ENCODE measurements at places on chromosomes 13 and 19. TPM values are rescaled to one million over a fixed set of nuclear protein-coding genes. Genes with fewer than 3 reads are reported as not detected.

GRCh38 chr13:44932850-44933251, 56.4 kb downstream of the NUFIP1 start:
- DNase-seq = no peak

DNA sequence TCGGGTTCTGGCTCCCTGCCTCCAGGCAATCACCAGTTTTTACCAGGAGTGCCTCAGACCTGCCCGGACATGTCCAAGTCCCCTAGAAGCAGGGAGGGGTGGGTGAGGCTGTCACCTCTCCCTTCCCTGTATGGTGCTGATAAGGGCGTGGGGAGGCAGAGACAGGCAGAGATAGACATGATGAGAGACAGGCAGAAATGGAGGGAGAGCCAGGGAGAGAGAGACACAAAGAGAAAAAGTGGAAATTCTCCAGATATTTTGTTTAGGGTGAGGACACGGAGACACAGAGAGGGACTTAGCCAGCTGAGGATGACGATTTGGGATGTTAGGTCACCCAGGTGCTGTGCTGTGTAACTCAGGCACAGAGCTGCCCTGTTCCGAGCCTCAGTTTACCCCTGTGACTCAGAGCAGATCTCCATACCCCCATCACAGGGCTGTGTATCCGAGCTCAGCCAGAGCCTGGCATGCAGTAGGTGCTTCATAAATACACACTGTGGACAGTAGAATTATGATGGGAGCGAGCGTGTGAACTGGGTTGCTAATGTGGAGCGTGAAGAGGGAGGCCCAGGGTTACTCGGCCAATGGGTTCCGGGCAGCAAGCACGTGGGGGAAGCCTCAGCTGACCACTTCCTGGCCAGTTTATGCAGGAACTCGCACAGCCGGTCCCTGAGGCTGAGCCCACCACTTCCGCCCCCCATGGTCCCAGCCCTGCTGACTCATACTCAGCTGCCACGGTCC, 11.9 kb upstream of the GDF15 start:
- DNase-seq = peak; percentile 37

The GJB2 gene
- total RNA-seq = 2.9 TPM

- DNase-seq = no peak
These were observed 327.6 kb downstream of the FGF9 start for GRCh38 chr13:21998279-21998990.

The ZNF90 gene
- 4.6 TPM for total RNA-seq

- DNase-seq = no peak
These were observed 7.8 kb upstream of the ICAM4 start for GRCh38 chr19:10278935-10279334.

- DNase-seq = no peak
These were observed 13.7 kb downstream of the EIF3K start for GRCh38 chr19:38632476-38633213.

The DPF1 gene
- 1.4 TPM for total RNA-seq

- no peak for DNase-seq
These were observed 182.2 kb downstream of the ZNF486 start for GRCh38 chr19:20349206-20349605.

DNA sequence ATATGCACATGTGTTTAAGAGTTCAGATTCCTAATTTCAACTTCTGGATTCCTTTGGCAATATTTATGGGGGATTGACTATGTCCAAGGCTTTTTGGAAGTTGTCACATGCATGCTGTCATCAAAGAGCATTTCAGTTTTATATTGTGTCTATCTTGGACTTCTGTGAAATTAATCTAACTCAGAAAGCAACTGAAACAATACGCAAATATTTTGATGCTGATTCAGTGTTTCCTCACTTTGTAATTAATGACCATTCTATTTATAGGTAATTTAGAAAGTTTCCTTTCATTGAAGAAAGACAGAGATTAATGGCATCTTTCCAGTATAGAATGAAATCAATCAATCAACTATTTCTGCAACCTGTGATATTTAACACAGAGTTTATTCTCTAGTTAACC, 550.1 kb downstream of the PCDH9 start:
- no peak for DNase-seq

- DNase-seq = peak; percentile 79
These were observed 8.4 kb downstream of the PEAK3 start for GRCh38 chr19:2273356-2274184.

DNA sequence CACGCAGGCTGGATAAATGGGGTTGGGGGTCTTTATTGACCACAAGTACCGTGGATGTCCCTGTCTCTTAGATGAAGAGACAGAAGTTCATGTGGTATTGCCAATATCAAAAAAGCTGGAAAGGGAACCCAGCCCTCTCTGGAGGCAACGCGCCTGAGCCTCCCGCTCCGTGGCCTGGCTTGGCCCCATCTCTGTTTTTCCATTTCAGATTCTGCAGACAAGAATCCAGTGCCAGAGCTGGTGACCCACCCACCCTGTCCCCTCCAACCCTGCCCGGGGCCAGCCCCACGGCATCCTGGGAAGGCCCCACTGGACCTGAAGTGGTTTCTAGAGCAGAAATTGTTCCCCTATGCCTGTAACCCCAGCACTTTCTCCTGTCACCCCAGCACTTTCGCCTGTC, 57.7 kb downstream of the PTPRS start:
- no peak for DNase-seq

- no peak for DNase-seq
These were observed 302.1 kb downstream of the ENOX1 start for GRCh38 chr13:43484432-43485225.

DNA sequence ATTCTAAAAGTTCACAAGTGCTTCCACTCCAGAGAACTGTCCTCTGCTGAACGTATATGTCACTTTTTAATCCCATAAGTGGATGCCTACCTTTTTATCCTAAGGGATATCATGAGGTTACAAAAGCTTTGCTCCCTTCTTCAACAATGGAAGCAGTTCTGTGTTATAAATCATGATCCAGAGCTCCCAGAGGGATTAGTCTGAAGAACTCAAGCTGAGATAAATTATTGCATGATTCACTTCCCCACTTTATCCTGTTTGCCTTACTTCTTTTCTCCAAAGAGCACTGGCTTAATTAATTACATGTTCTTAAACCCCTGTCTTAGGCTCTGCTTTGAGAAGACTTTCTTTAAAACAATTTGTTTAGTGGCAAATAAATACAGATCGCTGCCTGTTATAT, 246.7 kb downstream of the PCDH17 start:
- no peak for DNase-seq
